ENCODE measurements at places on chromosomes 4 and X.

GRCh38 chr4:40275065-40275730, 59.9 kb upstream of the CHRNA9 start:
- no peak for DNase-seq

DNA sequence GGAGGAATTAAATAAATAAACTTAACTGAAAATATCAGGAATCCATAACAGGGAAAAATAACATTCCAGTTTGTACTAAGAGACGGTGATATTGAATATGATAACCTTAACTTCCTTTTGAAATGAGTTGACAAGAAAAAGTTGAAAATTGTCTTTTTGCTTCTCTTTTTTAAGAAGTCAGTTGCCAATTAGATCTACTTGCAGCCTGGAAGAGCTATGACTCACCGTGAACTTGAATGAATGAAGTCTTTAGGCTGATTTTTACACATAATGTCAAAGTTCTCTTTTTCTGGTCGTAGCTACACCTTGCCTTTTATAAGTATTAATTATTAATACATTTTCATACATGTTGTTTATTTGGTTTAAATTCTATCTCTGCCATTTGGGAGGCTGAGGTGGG, 94.4 kb upstream of the HPGD start:
- no peak for DNase-seq

DNA sequence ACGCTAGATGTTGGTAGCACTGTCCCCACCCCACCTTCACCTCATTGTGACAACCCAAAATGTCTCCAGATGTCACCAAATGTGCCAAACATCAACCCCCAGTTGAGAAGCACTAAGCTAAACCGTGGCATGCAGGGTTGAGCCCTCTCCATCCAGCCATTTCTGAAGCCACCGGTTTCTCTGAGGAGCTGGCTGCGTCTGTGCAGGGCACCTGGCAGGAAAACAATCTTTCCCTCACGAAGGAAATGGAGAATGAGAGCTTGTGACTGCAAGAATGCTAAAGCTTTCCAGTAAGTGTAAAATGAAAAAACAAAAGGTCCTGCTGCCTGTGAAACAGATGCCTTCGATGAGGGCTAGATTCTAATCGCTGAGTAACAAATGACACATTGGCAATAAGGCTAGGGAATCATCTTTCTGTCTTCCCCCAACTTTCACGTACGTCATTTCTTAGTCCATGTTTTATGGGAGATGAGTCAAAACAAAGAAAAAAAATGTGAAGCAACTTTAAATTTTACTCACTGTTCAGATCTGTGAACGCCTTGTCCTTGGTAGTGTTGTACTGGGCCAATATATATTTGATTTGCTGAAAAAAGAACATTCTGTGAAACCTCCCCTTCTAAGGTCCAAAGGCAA, 59.9 kb downstream of the PROM1 start:
- no peak for DNase-seq

DNA sequence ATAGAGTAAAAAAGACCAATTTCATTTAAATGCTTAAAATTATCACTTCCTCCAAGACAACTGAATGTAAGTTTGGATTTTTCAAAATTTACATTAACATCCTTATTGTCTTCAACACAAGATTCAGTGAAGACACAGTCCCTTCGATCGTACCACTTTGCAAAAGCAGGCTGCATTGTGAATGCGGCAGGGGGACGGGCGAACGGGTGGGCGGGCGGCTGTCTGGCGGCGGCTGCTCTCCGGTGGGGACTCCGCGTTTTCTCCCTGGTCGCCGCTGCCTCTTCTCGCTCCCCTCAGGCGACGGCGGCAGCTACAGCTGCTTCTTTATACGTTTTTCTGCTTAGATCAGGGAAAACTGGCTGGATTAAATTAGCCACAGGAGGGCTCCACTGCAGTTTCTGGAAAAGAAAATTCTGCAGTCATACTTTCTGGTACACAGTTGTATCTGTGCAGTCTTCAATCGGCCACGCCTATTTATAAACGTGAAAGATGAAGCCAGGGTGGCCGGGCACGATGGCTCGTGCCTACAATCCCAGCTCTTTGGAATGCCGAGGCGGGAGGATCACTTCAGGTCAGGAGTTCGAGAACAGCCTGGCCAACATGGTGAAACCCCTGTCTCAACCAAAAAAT, 33.9 kb upstream of the HPF1 start:
- peak; percentile 12 for DNase-seq

DNA sequence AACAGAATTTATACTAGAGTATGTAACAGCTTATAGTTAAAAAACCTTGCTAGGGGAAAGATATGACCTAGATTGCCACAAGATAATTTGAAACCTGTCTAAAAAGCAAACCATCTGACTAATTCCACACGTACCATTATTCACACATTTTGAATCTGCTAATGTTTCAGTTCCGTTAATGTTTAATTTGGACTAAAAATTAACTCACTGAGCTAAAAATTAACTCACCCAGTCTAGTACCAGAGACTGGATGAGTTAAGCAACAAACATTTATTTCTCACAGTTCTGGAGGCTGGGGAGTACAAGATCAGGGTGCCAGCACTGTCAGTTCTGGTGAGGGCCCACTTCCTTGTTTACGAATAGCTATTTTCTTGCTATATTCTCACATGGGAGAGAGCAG, 231.5 kb upstream of the DIAPH2 start:
- no peak for DNase-seq

DNA sequence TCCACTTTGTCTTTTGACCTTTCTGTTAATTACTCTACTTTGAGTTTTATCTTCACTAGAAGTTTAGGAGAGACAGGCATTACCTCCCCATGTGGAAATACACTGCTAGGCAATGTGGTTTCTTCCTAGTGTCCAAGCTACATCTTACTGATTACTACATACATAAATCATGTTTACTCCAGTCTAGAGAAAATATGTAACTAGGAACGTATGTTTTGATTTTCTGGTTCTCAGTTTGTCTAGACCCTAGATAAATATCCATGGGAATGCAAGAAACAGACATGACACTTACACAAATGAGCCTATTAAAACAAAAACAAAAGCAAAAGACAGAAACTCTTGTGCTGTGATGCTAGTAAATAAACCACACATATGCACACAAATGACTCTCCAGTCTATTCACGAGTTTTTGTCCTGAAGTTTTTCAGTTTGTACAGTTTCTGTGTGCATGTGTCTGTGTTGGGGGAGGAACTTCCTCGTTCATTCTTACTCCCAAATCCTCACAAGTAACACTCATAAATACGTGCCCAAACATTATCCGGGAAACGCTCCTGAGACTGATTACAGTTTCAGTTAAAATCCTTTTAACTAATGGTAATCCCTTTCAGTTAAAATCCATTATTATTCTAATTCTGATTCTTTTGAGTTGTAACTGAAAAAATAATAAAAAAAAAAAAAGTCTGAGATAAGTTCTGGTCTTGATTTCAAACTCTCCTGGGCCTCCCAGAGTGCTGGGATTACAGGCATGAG, 283.5 kb upstream of the FTHL17 start:
- no peak for DNase-seq

DNA sequence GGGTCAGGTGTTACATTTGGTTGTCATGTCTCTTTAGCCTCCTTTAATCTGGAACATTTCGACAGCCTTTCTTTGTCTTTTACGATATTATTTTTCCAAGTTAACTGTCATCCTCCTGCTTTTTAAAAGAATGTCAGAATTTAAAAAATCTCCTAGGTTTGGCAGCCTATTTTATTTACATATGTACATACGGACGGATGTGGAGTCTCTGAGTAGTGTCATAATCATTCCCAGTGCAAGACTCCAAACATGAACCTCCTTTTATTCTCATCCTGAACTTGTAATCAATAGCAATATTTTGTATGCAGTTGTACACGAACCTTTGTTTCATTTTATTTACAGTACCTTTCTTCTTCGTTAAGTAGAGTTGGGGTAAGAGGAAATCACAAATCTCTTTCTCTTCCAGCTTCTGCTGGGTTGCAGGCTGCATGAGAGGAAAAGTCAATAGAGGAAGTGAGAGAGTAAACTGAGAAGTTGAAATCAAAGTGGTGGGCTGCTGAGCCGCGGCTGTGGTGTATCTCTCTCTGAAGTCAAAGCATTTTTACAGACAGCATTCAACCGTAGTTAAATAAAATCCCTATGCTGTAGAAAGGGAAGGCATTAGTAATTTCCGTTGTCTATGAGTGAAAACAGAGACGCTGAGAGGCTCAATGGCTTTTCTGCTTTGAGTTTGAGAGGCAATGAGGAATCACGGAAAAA, 53.9 kb upstream of the RPS6KA3 start:
- peak; percentile 57 for DNase-seq

GRCh38 chr4:48489683-48490011, 405 bp upstream of the ZAR1 start:
- no peak for DNase-seq

GRCh38 chr4:23973308-23973855, 83.5 kb upstream of the PPARGC1A start:
- DNase-seq: no peak

DNA sequence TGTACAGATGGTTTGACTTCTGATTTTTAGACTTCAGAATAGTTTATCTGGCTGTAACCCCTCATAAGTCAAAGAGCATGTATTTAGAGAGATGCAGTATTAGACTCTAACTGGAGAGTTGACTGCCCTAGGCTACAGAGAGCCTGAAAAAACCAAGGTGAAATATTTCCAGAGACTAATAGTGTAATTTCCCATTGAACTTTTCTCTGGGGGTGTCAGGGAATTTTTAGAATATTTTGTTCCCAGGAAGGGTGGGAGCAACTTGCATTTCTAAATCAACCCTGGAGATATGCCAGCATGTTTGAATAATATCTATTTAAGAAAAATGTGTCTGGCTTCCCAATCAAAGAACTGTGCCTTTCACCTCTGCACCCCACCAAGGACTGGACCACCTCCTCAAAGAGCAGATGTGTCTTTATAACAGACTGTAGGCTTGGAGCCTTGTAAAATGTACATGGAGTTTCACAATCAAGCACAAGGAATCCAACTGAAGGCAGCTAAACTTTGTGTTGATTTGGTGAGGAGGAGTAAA, 2.0 kb downstream of the ANXA3 start:
- no peak for DNase-seq

DNA sequence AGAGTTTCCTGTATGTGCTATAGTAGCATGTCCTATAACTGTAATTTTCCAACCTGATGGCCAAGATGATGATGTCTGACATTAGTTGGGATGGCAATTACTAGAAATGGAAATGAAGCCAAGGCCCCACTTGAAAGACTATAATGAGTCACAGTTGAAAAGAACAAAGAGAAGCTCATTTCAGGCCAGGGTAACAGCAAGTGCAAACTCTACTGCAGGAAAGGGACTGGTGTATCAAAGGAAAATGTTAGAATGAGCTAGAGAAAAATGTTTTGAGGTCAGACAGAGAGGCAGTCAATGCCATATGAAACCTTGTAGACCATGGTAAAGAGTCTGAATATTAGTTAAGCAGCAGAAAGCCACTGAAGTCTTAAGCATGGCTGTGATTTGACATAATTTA, 146.2 kb upstream of the SH3RF1 start:
- no peak for DNase-seq

- DNase-seq: no peak
Observed at GRCh38 chrX:31909850-31910572, 838.2 kb upstream of the FTHL17 start.

DNA sequence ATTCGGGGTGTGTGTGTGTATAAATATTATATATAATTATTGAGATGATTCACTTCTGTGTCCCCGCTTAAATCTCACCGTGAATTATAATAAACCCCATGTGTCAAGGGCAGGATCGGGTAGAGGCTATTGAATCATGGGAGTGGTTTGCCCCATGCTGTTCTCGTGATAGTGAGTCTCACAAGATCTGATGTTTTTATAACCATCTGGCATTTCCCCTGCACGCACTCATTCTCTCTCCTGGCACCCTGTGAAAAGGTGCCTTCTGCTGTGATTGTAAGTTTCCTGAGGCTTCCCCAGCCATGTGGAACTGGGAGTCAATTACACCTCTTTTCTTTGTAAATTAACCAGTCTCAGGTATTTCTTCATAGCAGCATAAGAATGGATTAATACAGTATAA, 851.4 kb upstream of the AGA start:
- DNase-seq: no peak

- no peak for DNase-seq
Observed at GRCh38 chr4:86556791-86557415, 37.2 kb upstream of the PTPN13 start.

- DNase-seq: peak; percentile 29
Observed at GRCh38 chrX:124127496-124127895, 166.0 kb downstream of the STAG2 start.

DNA sequence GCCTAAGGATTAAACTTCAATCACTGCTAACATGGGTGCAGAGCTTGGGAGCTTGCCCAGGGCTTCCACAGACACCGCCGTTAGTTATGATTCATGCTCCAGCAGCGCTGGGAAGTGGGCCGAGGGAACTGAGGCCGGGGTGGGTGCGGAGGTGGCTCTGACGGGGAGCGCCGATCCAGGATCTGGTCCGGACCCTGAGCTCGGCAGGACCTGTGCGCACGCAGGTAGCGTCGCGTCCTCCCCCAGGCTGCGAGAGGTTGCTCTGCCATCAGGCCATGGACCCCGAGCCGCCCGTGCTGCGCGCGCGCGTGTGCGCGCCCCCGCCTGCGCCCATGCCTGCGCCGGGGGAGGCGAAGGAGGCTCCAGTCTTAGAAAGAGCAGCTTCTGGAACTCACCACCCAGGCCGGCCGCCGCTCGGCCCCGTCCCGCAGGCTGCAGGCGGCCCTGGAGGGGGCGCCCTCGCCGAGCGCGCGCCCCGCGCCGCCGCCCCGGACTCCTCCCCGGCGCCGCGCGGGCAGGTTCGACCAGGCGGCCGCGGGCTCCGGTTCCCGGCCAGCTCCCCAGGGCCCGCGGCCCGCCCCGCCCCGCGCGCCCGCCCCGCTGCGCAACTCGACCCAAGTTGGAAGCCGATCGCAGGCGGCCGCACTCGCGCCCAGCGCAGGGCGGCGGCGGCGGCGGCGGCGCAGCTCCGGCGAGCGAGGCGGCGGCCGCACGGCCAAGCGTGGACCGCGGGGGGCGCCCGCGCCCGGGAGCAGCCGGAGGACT, 732 bp upstream of the ADRA2C start:
- DNase-seq: no peak

- no peak for DNase-seq
Observed at GRCh38 chr4:101128473-101128872, 218.9 kb downstream of the PPP3CA start.

- no peak for DNase-seq
Observed at GRCh38 chr4:154595807-154596206, 5.3 kb upstream of the FGA start.

DNA sequence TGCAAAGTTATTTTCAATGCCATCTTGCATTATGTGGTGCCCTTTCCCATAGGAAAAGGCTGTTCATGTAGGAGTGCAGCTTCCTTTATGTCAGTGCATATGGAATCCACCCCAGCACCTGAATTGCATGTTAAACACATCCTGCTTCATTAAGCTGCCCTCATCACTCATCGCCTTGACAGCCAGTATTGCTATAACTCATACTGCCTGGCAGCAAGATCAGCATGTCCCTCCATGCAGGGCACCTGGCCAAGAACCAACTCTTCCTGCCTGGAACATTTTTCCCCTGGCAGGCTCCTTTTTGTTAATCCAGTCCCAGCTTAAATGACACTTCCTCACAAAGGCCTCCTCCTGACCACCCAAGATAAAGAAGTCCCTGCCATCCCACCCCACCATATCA, 23.5 kb upstream of the CA5B start:
- DNase-seq: no peak
